ENCODE measurements at places on chromosomes 2 and 18.

- no peak for DNase-seq
Measured at GRCh38 chr2:230042195-230042594, 26.5 kb downstream of the SLC16A14 start.

- no peak for DNase-seq
Measured at GRCh38 chr2:72828840-72829507, 3.1 kb upstream of the EXOC6B start.

GRCh38 chr2:182098648-182099047 is 113.0 kb downstream of the PPP1R1C start:
- no peak for DNase-seq

GRCh38 chr2:56318147-56318546 is 134.4 kb downstream of the CCDC85A start:
- DNase-seq, result no peak

- no peak for DNase-seq
Measured at GRCh38 chr2:144518748-144519596, 947 bp downstream of the ZEB2 start.

DNA sequence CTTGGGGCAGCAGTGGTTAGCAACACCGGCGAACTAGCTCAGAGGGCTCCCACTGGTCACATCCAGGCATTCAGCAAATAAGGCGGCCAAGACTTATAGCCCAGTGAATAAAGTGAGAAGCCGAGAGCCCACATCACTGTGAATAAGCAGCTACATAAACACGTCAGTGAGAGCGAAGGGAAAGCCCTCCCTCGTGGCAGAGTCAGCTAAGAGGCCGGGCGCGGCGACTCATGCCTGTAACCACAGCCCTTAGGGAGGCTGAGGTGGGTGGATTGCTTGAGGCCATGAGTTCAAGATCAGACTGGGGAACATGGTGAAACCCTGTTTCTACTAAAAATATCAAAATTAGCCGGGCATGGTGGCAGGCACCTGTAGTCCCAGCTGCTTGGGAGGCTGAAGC is 5.2 kb downstream of the D2HGDH start:
- DNase-seq, result peak; percentile 67

DNA sequence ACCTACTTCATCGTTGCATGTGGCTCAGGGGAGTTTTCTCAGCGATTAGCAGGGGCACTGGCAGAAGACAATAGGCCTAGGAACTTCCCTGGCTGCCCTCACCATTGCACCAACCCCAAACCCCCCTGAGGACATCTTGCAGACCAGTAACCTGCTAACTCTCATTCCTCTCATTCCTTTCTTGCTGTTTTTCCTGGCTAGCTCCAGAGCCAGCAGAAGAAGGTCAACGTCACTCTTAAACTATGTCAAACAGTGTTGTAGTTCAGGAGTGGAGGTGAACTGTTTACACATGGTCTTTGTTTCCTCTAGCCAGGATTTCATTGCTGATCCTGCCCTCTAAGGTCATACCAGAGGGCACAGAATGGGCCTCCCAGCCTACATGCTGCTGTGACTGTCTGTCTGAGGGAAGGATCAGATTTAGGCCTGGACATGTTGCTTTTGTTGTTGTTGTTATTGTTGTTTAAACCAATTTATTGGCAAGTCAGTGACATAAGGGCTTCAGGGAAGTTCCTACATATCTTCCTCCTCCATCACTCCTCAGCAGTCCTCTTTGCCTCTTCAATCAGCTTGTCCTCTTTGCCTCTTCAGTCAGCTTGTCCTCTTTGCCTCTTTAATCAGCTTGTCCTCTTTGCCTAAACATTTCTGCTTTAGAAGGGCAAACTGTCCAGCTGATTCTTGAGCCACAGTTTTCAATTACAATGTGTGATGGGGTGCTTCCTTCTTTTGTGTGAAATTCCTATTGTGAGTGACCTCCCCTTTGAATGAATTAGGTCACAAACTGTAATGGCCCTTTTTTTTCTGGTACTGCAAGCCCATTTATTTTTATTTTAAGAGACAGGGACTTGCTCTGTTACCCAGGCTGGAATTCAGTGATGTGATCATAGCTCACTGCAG is 471.9 kb upstream of the TNP1 start:
- DNase-seq, result no peak

DNA sequence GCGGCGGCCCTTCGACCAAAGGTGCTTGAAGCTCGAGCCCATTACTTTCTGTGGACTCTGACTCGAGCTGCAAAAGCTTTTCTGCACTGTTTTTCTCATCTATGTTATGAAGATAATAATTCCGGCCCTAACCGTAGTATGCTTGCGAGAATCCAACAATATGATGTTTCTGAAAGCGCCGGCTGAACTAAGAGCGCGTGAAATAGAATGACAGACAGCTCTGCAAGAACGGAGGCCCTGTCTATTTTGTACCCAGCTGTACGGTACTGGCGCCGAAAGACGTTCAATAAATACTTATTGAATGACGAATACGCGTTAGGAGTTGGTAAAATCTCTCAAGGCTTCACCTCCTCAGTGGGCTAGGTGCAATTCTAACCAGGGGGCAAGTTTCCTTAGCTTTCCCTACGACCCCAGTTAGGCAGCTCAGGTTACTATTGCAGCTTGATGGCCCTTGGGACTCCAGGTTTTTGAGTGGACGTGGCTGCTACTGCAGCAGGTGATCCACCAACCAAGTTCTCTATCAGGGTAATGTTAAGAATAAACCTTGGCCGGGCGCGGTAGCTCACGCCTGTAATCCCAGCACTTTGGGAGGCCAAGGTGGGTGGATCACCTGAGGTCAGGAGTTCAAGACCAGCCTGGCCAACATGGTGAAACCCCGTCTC is 570 bp downstream of the SCRN3 start:
- DNase-seq, result no peak

DNA sequence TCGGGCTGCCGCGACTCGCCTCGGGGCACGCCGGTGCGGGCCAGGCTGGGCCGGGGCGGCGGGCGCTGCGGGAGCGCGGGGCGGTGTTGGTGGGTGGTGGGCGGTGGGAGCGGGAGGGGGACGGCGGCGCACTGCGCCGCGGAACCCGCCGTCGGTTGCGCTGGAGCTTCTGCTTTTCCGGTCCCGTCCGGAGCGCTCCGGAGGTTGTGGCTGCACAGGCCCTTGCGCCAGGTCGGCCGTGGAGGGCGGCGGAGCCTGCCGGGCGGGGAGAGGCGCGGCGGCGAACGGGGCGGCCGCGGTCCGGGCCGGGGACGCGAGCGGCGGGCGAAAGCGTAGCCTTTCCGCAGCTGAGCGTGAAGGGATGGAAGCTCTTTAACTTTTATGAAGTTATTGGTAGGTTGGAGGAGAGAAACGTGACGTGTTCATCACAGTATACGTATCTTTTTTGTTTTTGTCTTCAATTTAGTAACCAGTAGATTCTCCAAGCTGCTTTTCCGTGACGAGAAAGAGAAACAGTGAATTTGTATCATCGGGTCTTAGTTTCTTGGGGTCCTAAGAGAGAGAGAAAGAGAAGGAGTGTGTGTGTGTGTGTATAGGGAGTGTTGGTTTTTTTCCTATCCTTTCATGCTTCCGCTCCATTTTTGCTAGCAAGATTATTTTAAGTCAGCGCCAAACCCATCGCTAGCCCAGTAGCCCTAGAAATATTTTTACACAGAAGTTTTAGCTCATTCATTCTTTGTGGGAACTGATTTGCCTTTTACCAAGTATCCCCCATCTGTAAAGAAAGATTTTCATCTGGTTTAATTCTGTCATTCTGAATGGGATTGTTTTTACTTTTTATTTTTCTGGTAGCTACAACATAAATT is 535 bp downstream of the ATG4B start:
- DNase-seq, result peak; percentile 58

DNA sequence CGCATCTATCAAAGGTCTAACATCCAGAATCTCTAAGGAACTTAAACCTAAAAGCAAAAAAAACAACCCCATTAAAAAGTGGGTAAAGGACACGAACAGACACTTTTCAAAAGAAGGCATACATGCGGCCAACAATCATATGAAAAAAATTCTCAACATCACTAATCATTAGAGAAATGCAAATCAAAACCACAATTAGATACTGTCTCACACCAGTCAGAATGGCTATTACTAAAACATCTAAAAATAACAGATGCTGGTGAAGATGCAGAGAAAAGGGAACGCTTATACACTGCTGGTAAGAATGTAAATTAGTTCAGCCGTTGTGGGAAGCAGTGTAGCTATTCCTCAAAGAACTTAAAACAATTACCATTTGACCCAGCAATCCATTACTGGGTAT is 38.0 kb downstream of the PPP3R1 start:
- no peak for DNase-seq

- DNase-seq, result no peak
Measured at GRCh38 chr2:85073033-85073432, 60.2 kb upstream of the TCF7L1 start.

DNA sequence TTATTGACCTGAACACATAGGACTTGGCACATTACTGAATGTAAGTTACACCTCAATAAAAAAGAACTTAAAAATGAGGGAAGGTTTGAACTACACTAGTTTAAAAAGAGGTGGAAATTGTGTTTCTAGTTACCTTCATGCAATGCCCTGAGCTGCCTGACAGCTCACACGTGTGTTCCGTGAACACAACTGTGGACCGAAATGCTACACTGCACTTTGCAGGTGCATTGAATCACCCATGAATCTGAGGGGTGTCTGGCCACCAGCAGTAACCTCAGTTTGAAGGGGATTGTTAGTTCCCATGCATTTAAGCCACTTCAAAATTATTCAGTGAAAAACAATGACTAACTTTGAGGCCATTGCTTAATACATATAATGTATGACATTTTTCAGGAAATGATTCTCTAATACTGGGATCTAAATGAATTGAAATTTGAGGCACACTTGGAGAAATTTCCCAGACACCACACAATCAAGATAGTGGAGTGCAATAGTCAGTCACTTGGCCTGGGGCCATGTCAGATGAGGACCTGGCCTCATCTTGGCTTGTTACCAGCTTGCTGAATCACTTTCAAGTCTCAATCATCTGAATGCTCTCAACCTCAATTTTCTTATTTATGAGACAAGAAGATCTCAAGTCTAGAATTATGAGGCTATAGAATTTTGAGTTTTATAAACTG is 59.3 kb downstream of the MYL12B start:
- DNase-seq, result no peak

DNA sequence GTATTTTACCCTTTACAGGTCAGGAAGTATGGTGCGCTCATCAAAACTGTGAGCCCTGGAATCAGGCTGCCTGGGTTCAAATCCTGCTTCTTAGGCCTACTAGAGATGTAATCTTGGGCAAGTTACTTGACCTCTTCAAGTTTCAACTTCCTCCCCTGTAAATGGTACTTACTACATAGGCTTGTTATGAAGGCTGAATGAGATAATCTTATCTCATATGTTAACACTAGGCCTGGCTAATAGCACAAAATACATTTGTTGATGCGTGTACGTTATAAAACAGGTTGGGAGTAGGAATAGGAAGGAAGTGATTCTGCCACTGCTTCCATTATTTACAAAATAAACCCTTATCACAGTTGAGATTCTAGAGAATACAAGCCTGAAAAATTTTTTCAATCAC is 1.7 kb upstream of the RFTN2 start:
- no peak for DNase-seq

GRCh38 chr18:28723506-28723905 is 546.6 kb upstream of the CDH2 start:
- DNase-seq, result no peak

- DNase-seq, result no peak
Measured at GRCh38 chr2:59752512-59752911, 800.9 kb downstream of the BCL11A start.

DNA sequence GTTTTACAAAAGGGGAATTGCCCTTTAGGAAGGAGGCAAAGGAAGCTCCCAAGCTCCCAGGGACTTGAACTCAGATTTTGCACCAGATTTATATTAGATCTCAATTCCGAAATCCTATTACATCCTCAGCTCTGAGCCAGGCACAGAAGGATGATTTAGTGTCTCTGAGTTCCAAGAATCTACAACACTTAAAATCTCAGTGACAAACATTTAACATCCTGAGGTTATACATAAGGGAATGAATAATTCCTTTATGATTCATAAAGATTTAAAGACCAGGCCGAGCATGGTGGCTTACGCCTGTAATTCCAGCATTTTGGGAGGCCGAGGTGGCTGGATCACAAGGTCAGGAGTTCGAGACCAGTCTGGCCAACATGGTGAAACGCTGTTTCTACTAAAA is 16.5 kb upstream of the SLC20A1 start:
- DNase-seq, result no peak

GRCh38 chr2:72999729-73000725 is 71.5 kb downstream of the SFXN5 start:
- DNase-seq, result no peak

DNA sequence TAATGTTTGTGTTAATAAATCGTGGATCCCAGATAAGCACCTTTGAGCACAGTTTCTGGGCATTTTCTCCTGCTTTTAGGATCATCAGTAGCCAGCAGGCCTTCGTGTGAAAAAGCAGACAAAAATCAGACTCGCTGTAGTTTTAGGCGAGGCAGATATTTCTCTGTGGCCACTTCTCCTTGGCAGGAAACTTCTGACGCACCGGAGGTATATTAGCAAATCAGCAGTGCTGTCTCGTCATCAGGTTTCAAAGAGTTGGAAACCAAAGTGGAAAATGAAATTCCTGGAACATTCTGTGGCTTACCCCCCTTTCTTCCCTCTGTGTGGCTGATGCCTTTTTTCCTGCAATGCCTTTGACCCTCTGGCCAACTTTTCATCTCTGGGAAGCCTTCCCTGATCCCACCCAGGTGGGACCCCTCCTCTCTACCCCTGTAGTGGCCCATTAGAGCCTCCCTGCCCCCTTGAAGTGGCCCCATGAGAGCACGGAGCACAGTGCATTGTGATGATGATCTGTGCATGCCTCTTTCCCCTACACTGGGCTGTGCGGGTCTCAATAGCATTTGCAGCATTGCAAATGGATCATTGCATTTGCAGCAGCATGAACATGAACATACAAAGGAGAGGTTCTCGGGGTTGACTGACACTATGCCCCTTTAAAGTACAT is 93.3 kb downstream of the RNF144A start:
- no peak for DNase-seq

DNA sequence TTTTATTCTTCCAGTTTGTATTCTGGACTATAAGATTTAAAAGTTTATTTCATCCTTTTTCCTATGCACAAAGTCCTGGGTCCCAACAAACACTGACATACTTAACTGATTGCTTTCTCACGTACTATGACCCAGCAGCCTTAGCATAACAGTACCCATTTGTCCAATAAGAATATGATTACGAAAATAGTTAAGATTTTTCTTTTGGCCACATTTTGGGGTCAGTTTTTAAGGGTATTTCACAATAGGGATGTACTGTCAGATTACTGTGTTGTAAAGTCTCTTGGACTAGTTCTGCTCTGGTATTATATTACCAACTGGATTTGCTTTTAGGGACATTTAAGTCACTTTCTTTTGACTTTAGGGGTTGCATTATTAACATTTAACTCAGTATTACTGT is 46.1 kb downstream of the TTC39C start:
- no peak for DNase-seq

GRCh38 chr2:204051984-204052556 is 115.5 kb downstream of the ICOS start:
- no peak for DNase-seq

- DNase-seq, result no peak
Measured at GRCh38 chr2:220320326-220320725, 692.9 kb downstream of the SLC4A3 start.

DNA sequence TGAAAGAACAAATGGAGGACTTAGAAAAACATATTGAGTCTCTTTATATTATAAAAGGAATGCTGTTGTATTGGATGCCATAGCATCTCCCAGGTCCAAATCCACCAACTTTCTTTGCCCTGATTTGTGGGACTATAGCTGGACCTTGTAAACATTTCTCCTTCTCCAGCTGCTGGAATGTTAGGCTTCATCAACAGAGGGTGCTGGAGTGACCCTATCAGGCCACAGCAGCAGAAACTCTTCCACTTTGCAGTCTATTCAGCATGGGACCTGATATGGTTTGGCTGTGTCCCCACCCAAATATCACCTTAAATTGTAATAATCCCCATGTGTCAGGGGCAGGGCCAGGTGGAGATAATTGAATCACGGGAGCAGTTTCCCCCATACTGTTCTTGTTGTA is 138.4 kb upstream of the ARL4C start:
- DNase-seq, result no peak
